ENCODE measurements at places on chromosomes 5 and 9.

GRCh38 chr5:140318792-140319191, 15.9 kb upstream of the PFDN1 start:
- no peak for DNase-seq

- DNase-seq, result no peak
These were observed 42.7 kb downstream of the ST8SIA4 start for GRCh38 chr5:100860407-100860806.

- DNase-seq, result peak; percentile 60
These were observed 212.4 kb downstream of the TLE1 start for GRCh38 chr9:81476813-81477490.

- DNase-seq, result no peak
These were observed 532.9 kb upstream of the NUDT12 start for GRCh38 chr5:104095527-104095926.

DNA sequence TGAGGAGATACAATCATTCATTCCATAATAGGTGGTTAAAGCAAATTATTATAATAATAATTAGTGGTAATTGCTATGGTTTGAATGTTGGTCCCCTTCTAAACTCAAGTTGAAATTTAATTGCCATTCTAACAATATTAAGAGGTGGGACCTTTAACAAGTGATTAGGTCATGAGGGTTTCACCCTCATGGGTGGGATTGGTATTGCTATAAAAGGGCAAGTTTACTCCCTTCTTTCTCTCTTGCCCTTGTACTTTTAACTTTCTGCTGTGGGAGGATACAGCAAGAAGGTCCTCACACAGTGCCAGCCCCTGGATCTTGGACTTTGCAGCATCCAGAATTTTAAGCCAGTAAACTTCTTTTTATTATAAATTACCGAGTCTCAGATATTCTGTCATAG, 101.9 kb upstream of the PARP8 start:
- DNase-seq, result no peak

- DNase-seq, result no peak
These were observed 50.9 kb upstream of the SARDH start for GRCh38 chr9:133788819-133789717.

GRCh38 chr9:38251036-38251860, 141.3 kb upstream of the ALDH1B1 start:
- no peak for DNase-seq

DNA sequence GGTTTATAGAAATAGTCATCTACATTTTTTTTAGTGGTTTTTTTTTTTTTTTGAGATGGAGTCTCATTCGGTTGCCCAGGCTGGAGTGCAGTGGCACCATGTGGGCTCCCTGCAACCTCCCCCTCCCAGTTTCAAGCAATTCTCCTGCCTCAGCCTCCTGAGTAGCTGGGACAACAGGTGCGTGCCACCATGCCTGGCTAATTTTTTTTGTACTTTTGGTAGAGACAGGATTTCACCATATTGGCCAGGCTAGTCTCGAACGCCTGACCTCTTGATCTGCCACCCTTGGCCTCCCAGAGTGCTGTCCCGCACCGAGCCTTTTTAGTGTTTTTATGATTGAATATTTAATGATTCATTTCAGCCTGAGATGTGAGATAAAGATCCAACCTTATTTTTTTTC, 27.3 kb downstream of the ANKRD33B start:
- no peak for DNase-seq

GRCh38 chr9:18499980-18500379, 26.0 kb downstream of the ADAMTSL1 start:
- no peak for DNase-seq

- no peak for DNase-seq
These were observed 278.0 kb upstream of the KLF9 start for GRCh38 chr9:70692431-70692830.

- DNase-seq, result peak; percentile 68
These were observed 44.9 kb downstream of the SHB start for GRCh38 chr9:38024036-38024681.

- DNase-seq, result no peak
These were observed 233.8 kb downstream of the HSPA4 start for GRCh38 chr5:133285583-133286021.

- DNase-seq, result no peak
These were observed 34.5 kb downstream of the BAAT start for GRCh38 chr9:101350285-101350684.

GRCh38 chr5:103973669-103974068, 411.1 kb upstream of the NUDT12 start:
- no peak for DNase-seq

DNA sequence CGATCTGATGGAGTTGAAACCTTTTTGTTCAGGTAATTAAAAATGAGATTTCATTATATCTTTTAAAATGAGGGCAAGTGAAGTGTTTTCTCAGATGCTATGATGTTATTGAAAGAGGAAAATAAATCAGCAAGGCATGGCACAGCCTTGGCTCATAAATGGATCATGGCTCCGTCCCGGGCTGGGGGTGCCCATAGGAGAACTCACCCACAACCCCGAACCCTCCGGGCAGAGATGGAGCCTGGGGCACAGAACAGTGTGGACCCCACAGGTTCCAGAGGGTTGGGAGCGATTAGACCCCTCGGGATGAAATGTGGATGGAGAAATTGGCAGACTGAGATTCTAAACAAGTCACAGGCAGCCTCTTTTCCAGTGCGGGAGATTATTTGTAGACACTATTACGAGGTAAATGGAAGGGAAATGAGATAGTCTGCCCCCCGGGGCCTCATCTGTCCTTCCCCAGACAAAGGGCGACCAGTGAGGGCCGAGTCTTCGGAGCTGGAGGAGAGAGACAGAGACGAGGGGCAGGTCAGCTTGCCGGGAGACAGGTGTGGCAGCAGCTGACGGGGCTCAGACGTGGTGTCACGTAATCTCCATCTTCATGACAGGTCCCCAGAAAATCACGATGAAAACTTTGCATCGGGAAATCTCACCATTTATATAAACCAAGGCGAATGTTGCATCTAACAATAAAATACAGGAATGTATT, 33.7 kb downstream of the NDUFS6 start:
- DNase-seq, result no peak

DNA sequence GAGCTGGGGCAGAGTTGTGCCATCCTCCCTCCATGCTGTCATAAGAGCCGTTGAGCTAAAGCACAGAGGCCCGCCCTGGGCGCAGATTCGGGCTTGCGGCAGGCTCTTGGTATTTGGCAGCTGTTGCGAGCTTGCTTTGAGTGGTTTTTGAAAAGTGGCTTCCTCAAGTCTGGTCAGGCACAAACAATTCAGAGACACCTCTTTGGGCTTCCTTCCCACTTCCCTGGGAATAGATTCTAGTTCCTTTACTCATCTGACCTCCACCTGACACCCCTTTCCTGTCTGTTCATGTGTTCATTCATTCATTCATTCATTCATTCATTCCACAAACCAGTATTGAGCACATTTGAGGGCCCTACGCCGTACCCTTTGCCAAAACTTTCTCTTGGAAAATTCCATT, 27.4 kb downstream of the NCS1 start:
- DNase-seq, result no peak

- DNase-seq, result peak; percentile 88
These were observed 173.5 kb downstream of the GLIS3 start for GRCh38 chr9:4126184-4126865.

GRCh38 chr9:71690063-71690688, 78.1 kb downstream of the CEMIP2 start:
- DNase-seq, result peak; percentile 11

DNA sequence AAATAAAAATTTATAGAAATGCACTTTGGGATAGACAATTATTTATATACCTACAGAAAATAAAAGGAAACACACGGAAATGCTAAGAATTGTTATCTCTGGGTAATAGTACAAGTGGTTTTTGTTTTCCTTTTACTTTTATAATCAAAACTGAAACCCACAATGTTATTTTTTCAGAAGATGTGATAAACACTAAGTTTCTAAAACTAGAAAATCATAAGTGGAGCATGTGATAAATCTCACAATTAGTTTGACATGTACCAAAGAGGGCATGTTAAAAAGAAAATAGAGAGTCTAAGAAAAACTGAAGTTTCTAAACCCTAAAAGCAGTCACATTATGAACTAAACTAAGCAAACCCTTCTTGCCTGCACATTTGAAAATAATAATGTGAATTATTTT, 61.1 kb downstream of the OXCT1 start:
- no peak for DNase-seq

- DNase-seq, result peak; percentile 32
These were observed 135.5 kb downstream of the PRR16 start for GRCh38 chr5:120599576-120599975.

- no peak for DNase-seq
These were observed 4.4 kb upstream of the RAPGEF1 start for GRCh38 chr9:131744171-131744719.

DNA sequence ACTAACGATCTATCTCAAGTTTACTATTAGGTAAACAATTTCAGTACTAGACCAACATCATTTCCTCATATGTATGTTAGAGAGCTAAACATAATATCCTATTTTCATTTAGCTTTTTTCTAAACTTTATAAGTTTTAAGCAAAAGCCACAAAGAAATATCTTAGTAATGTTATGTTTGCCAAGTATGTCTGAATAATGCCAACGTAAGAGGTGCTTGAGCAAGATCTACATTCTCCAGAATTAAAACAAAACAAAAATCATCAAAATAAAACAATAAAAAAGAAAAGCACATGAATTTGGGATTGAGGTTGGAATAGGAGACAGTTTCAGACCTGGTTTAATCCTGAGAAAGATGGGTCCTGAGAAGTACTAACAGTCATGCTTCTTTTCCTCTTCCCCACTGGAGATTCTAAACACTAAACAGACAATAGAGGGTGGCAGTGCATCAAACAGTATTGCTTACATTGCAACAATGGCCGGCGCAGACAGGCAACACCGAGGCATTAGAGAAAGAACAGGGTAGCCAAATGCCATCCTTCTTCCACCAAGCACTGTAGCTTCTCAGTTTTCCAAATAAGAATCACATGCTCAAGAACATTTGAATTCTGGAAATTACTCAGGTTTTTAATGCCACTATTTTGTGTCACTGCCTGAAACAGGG, 33.6 kb downstream of the CSNK1A1 start:
- no peak for DNase-seq

- no peak for DNase-seq
These were observed 203.7 kb downstream of the TMEM167A start for GRCh38 chr5:82873452-82873851.

- peak; percentile 68 for DNase-seq
These were observed 153.1 kb upstream of the OTULINL start for GRCh38 chr5:14428302-14429081.

DNA sequence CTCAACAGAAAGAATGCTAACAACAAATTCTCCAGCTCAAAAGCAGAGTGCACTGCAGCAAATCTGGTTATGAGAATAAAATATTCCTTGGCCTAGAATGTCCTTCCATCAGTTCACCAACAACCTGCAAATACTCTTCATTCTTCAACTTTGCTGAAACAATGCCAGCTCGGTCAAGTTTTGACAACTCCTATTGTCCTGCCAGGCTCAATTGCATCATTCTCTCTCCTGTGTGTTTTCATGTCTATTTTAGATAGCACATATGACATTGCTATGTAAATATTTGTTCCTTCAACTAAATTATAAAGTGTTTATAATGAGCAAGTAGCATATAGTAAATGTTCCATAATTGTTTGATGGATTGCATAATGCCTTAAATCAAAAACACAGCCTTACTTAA, 463.8 kb downstream of the TLE1 start:
- DNase-seq, result no peak

DNA sequence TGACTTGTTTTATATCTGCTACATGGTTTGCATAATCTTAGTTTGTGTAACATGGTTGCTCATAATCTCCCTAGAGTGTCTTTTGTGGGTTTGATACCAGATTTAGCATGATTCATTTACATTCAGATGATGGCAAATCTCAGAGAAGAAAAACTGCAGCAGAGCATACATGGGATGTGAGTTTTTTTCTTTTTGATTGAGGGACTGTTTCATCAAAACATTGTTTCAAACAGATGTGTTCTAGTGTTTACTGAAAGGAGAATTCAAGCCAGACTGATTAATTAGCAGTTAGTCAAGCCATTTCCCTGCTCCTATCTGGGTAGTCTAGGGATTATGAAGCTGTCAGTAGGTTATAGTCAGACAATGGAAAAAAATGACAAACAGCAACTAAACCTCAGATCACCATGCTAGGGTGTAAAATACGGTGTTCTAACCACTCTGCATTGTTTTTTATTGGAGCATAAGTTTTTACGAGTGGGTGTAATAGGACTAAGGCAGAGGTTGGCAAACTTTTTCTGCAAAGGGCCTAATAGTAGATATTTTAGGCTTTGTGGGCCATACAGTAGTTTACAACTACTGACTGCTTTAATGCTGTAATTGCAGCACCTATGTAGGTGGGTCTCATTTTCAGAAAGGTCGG, 10.5 kb upstream of the GDNF start:
- peak; percentile 42 for DNase-seq

GRCh38 chr9:68894502-68894901, 119.4 kb downstream of the PRKACG start:
- no peak for DNase-seq

DNA sequence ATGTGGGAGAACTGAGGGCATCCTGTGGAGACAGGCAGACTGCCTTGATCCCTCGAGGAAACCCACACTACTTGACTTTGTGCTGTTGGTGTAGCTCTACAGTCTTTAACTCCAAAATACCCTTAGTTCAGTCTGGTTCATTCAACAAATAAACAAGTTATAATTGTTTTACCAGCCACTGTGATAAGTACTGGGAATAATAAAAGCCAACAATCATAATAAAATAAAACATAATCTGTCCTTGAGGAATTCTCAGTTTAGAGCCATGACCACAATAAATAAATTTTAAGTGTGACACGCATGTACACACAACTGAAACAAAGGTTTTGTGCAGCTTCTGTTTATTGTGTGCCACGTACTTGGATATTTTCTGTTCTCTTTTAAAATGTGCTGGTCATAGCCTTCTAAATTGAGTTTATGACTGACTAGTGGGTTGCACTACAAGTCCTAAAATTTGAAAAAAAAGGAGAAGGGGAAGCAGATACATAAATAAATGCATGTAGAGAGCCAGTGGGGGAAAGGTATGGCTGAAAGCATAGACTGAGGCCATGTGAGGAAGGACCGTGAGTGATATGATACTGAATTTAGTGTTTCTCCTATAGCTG, 6.2 kb upstream of the SCAMP1 start:
- no peak for DNase-seq

DNA sequence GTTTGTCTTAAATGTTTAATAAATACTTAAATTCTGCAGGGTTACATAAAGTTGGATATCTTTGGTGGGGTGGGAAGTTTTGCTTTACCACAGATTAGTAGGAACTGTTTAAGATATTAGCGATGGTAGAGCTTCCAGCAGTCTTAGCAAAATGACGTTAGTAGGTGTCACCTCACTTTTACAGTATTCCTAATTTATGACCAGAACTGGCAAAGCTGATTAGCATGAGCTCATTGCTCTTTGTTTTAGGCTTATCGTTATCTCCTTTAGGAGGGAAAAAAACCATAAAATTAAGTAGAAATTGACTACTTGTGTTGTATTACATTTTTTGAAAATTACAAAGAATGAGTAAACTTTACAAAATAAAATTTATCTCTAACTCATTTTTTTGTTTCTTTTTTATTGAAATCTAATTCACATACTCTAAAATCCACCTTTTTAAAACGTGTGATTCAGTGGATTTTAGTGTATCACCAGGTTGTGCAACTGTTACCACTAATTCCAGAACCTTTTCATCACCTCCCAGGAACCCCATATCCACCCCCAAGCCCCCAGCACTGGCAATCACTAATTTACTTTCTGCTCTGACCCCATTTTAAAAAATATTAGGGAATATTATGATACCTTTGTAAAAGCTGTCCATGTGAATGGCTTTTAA, 129.5 kb downstream of the TRIO start:
- DNase-seq, result no peak

GRCh38 chr5:79727451-79728355, 38.1 kb downstream of the CMYA5 start:
- DNase-seq, result peak; percentile 4

Data from fibroblast of skin of back (primary cell).